ENCODE measurements at places on chromosomes 6 and 20.

DNA sequence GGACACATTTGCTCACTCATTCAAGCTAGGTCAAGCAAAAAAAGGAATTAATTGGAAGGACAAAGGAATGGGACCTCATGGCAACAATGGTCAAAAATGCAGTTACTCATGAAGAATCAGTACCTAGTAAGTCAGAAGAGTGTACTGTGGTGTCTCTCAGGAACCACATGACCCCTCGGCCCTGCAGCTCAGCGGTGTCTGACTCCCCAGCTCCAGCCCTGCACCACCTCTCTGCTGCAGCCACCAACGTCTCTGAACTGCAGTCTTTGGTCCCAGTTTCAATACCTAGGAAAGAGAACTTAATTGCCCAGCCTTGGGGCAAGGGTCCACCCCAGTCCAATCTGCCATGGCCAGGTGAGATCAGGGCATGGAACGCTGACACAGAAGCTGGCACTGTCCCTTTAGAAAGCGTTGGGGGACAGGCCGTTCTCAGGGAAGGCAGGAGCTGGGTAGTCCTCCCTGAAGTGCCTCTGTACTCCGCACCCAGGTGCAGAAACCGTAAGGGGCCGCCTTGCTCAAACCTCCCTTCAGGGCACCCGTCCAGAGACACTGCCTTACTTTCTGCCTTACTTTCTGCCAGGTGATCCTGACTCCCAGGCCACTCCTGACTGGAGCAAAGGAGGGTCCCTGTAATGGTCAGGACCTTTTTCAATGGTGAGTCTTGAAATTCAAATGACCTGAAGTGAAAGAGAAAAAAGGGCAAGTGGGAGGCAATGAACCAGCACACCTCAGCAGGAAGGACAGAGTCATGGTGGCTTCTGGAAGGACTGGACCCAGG is 13.2 kb upstream of the NELFCD start:
- DNase-seq = no peak

GRCh38 chr20:50270034-50270395 is 79.4 kb downstream of the CEBPB start:
- no peak for DNase-seq

- no peak for DNase-seq
Observed at GRCh38 chr6:135990439-135990838, 138.9 kb downstream of the PDE7B start.

GRCh38 chr6:163406366-163406765 is 8.2 kb upstream of the QKI start:
- no peak for DNase-seq

- peak; percentile 68 for DNase-seq
Observed at GRCh38 chr20:25355011-25355595, 35.5 kb downstream of the ABHD12 start.

GRCh38 chr6:111767752-111768430 is 105.4 kb downstream of the FYN start:
- DNase-seq = no peak

Measured in Kasumi-1 (cell line).